ENCODE measurements at places on chromosomes 5 and 9. TPM values are rescaled to one million over a fixed set of nuclear protein-coding genes. Genes with fewer than 3 reads are reported as not detected.
A peak's percentile ranks its signal among the peaks of the same experiment; 100 is the strongest.

GRCh38 chr9:127572961-127573721 lies 38.9 kb upstream of the STXBP1 start:
- DNase-seq, result peak; percentile 52

- DNase-seq, result no peak
Observed at GRCh38 chr5:116502616-116503015, 72.0 kb downstream of the SEMA6A start.

- DNase-seq, result no peak
Observed at GRCh38 chr9:69420611-69421270, 95.7 kb downstream of the ENTREP1 start.

DNA sequence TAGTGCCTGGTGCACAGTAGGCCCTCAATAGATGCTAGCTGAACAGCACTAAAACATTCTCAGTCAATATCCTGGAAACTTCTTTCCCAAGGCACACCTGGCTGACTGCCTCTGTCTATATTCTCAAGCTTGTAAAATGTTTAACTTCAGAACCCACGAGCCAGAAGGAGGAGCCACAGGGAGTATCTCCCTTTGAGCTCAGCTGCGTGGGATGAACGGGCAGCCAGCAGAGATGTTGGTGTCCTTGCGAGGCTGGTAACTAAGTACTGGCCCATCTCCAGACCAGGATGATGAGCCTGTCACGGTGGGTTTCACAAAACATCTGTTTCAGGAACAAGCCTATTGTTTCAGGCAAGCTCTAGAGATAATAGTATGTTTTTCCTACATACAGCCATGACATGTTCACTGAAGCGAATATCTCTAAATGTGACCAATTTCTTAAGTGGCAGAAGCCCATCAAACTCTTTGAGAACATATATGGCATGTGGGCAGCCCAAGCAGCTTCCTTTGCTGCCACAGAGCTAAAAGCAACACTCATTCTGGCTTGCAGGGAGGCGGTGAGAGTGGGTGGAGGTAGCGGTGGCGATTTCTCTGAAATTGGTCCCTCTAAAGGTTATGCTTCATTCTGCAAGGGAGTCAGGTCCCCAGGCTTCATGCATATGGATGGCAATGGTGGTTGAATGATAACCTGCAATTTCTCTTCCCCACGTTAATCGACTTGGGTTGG lies 206.2 kb downstream of the TTLL11 start:
- no peak for DNase-seq

ZFR gene
- 74.6 TPM for total RNA-seq

DNA sequence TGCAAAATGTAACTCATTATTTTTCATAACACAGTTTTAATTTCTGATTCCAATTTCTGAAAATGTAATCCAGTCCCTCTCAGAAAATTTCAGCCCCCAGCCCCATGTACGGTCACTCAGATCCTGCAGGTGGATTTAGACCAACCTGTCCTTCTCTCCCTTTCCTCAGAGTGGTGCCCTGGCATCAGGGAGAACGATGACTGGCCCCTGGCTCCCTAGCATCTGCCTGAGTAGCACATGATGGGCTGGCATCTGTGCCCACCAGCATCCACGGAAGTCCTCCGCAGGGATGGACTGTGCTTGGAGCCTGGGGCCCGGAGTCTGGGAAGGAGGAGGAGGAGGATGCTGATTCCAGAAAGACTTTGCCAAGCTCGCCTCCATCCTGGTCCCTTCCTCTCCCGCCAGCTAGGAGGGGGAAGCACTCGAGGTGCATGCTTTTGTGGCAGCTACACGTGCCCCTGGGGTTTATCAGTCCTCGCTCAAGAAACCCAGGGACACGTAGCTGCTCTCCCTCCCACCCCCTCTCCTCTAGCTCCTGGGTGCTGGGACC lies 54.4 kb upstream of the RUFY1 start:
- DNase-seq, result peak; percentile 9

SOHLH1 gene
- total RNA-seq, result not detected

DNA sequence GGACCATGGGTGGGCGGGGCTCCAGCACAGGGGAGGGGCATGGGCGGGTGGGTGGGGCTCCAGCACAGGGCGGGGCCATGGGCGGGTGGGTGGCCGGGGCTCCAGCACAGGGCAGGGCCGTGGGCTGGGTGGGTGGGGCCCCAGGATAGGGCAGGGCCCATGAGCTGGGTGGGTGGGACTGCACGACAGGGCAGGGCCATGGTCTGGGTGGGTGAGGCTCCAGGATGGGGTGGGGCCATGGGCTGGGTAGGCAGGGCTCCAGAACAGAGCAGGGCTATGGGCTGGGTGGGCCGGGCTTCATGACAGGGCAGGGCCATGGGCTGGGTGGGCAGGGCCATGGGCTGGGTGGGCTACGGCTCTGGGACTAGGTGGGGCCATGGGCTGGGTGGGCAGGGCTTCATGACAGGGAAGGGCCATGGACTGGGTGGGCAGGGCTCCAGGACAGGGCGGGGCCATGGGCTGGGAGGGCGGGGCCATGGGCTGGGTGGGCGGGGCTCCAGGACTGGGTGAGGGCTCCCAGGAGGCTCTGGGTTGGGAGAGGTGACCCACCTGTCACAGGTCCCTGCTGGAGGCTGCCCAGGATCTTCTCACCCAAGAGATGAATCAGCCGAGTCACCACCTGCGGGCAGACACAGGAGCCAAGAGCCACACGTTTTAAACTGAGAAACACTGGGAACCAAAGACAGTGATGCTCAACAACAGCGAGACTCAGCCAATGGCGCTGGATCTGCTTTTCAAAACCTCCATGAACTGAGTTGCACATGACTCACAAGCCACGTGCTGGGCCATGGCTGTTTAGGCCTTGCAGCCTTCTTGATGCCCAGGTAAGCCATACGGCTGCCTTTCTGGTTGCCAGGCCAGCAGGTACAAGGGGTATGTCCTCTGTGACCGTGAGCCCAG lies 33.6 kb upstream of the NSMF start:
- peak; percentile 30 for DNase-seq

- DNase-seq, result no peak
Observed at GRCh38 chr9:10000669-10001068, 612.1 kb downstream of the PTPRD start.

- DNase-seq, result no peak
Observed at GRCh38 chr9:137387891-137388560, 34.9 kb downstream of the EXD3 start.

DNA sequence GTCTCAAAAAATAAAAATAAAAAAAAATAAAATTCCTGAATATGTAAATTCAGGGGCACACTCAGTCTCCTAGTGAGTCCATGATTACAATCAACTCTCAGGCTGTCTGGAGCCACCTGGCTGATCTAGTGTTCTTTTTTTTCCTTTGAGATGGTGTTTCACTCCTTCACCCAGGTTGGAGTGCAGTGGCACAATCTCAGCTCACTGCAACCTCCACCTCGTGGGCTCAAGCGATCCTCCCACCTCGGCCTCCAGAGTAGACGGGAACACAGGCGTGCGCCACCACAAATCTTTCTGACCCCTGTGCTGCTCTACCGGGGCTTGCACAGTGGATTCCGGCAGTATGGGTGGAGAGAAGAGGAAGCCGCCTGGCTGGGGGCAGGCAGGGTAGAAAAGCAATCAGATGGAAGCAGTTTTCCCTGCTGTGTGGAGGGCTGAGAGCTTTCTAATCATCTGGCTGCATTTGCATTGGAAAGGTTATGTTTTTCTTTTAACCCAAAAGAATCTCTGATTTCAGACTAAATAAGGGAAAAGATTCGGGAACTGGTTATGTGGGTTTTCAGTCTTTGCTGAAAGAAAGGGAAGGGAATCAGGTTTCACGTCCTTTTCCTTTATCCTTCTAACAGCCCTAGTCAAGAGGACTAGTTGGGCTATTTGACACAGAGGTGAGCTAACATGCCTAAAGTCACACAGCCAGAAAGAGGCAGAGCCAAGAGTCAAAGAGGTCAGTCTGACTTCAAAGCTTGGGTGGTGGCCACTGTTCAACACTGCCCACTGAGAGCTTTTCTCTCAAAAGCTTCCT lies 26.3 kb upstream of the CORO2A start:
- DNase-seq, result no peak
